T-helper 1 cell (primary cell): ENCODE measurements at places on chromosomes 16 and 17.

DNA sequence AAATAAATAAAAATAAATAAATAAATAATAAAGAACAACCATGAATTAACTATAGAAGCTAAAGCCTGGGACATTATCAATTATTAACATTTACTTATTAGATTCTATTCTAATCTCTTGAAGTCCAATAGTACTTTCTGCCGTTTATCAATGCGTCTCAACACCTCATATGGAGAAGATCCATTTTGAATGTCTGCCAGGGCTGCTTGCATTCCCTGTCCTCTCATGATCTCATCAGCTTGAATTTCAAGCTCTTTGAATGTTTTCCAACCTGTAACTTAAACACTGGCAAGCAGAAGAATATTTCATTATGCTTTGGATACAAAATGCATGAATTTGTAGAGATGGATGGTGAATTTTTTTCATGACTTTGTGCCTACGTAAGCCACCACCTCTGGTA is 191.9 kb upstream of the ANKFN1 start:
- DNase-seq, result no peak

DNA sequence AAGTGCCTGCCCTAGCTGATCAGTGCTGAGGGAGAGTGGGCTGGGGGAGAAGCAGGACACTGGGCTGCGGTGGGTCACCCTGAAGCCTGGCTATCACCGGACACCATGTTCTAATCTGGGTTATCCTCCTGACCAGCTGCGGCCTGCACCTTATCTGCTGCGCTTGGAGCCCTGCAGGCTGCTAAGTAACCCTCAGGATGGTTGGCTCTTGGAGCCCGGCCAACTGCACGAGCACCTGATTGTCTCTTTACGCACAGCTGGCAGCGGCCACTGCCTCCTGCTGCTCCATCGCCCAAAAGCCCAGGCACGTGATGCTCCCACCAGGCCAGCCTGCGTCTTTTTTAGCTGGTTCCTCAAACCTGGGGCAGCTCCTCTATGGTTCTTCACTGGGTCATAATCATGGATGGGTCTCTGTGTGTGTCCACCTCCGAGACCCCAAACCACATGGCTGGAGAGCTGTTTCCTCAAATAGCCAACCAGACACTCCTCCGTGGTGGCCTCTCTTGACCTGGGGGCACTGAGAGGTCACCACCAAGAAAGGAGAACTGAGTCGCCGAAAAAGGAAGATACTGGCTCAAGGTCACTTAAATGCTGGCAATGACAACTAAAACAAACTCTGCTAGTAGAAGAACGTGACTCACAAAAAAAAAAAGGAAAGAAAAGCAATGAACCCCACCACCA is 21.7 kb downstream of the SPHK1 start:
- no peak for DNase-seq

GRCh38 chr17:31559584-31560501 is 168.4 kb downstream of the RAB11FIP4 start:
- DNase-seq, result no peak

GRCh38 chr17:48543854-48544348 is 1.0 kb downstream of the HOXB2 start:
- DNase-seq, result no peak

DNA sequence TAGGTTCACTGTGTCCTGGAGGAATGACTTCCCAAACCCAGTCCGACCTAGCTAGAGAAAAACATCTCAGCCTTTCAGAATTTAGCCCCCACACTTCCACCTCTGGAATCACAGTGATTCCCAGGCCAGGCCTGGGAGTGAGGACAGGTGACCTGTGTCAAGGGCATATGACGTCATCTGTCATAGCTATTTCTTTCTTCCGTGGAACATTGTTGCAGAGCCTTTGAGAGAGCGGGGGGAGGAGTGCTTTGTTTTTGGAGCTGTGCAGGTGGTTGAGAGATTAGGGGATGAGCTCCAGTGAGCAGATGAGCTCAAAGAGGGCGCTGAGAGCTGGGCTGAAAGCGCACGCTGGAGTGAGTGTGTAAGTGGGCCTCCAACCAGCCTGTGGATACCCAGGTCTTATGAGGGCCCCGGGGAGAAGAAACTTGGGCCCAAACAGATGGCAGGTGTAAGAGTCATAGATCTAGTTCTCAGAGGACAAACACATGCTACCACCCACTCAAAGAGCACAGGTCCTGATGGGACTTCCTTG is 344.8 kb downstream of the SNX29 start:
- no peak for DNase-seq
